Hindlimb muscle (tissue), 1 donor: ENCODE measurements at places on chromosomes 16 and 17. TPM values are rescaled to one million over a fixed set of nuclear protein-coding genes. Genes with fewer than 3 reads are reported as not detected.

- no peak for DNase-seq
Measured at GRCh38 chr17:8687737-8688466, 56.7 kb downstream of the CCDC42 start.

DNA sequence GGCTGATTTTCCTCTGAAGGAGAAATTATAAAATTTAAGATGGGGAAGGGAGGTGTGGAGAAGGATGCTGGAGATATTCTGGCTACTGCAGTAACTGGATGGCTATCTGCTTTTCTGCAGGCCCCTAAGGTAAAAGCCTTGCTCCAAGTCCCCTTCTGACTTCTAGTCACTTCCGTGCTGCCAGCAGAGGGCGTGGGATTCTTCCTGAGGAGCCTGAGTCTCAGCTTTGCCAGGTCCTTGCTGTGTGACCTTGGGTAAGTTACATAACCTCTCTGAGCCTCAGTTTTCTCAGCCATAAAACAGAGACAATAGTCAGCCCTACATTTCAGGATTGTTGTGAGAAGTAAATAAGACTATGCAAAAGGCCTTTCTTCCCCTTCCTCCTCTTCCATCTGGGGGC is 24.3 kb upstream of the TMEM220 start:
- no peak for DNase-seq

The CUEDC1 gene
- polyA plus RNA-seq, result 54.0 TPM

- DNase-seq, result no peak
Measured at GRCh38 chr16:80836846-80837245, 32.4 kb upstream of the CDYL2 start.

The CMTM2 gene
- 0.71 TPM for polyA plus RNA-seq

DNA sequence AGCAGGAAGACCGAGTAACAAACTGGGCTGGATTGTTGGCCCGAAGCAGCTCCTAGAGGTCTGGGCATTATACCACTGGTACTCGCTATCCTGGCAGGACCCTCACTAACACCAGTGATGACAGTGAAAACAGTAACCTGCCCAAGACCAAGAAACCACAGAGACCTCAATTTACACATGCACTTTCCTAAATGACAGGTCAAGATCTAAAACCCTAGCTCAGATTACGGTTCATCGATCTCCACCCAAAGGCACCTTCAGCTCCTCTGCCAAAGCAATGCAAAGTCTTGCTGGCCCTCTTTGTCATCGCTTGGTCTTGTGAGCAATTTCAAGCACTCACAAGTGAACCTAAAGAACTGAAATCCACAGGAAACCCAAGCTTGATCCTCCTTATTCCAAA is 1.5 kb downstream of the PIP4K2B start:
- no peak for DNase-seq

DNA sequence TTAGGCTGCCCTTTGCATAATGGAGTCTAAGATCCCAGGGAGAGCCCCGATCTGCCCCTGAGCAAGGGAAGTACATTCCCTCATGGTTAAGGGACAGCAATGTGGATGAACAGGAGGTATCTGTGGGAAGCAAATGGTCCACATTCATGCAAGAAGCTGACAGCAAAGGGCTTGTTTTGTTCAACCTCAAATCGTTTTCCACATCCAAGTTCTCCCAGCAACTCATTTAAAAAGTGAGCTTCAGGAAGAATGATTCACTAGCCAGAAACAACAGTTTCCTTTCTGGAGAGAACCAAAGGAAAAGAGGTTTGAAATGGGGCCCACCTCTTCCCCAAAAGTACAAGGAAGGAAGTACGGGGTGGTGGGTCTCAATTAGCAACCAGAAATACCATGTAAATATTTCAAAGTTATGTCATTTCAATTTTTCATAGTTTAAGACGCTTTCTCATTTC is 9.4 kb downstream of the HSPB9 start:
- no peak for DNase-seq

The DOC2B gene
- 3.6 TPM for polyA plus RNA-seq

GRCh38 chr16:10729104-10730048 is 14.3 kb upstream of the NUBP1 start:
- DNase-seq, result no peak

DNA sequence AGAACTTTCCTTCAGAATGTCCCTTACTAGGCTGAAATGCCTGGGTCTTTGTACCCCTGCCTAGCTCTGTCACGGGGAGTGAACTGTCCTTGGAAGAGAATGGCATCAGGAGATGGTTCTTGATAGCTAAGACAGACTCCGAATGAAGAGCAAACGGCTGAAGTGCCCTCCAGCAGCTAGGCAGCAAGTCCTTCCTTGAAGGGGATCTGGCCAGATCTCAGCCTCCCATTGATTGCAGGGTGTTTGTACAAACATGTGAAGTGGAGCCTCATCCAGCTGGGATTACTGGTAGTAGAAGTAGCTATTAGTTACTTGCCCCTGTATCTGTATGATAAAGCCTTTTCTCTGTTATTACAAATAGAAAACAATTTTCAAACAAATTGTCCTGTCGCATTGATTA is 30.9 kb downstream of the LRRC36 start:
- no peak for DNase-seq
